Bone marrow (tissue), 2 donors: ENCODE measurements at places on chromosomes 7 and 10.

- no peak for DNase-seq
These were observed 144.3 kb downstream of the WNT2 start for GRCh38 chr7:117178600-117178999.

DNA sequence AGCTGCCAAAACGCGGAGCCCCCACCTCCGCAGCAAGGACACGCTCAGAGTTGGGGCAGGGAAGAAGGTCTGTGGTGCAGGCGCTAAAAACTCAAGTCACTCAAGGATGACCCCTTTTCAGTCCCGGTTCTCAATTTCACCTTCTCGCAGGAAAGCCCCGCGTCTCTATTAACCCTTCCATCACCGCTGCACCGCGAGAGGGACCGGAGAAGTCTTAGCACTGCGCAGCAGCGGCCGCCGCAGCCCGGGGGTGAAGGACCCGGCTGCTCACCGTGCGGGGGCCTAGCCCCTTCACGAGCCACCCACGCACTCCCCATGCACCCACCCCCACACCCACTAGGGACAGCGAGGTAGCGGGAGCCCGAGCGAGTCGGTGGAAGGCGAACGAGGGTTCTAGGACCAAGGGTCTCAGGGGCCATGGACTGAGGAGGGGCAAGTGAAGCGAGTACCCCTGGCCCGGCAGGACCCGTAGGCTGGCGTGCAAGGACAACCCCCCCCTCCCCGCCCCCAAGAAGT, 162.9 kb downstream of the SH3PXD2A start:
- no peak for DNase-seq

- no peak for DNase-seq
These were observed 20.1 kb downstream of the NOLC1 start for GRCh38 chr10:102172288-102172687.

DNA sequence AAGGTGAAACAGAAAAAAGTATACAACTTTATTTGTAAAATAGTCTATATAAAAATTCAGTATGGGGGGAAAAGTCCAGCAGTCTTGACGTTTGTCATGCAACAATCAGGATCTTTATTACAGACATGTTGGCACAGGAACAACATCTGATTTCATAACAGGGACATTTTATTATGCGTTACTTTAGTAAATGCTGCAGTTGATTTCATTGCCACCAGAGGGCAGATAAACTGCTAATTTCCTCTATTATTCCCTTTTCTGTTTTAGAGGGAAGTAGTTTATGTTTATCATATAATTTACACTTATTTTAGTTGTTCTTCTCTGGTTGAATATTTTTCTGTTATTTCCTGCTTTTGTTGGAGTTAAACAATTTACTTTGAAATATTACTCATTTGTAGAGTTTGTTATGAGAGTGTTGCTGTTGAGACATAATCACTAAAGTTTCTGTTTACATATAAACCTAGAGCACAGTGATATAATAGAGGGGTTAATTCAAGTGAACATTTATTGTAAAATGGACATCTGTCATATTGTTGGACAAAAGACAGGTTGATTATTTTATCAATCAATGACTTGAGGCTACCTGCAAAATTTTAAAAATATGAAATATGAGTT, 3.3 kb downstream of the PLXDC2 start:
- no peak for DNase-seq

DNA sequence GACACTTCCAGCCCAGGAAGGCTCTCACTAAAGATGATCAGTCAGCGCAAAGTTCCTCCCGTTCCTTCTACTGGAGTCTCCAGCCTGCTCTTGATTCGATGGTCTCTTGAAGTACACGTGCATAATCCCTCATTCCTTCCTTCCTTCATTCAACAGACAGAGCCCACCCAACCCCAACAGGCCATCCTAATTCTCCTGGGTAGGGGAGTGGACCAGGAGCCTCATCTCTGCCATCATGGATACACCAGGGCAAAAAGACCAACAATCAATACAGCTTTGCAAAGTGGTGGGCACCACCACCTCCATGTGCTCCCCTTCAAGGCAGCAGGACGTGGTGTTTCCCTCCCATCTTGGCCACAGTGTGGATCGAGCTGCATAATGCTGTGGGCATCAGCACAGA, 446.3 kb downstream of the GRID1 start:
- DNase-seq: no peak

DNA sequence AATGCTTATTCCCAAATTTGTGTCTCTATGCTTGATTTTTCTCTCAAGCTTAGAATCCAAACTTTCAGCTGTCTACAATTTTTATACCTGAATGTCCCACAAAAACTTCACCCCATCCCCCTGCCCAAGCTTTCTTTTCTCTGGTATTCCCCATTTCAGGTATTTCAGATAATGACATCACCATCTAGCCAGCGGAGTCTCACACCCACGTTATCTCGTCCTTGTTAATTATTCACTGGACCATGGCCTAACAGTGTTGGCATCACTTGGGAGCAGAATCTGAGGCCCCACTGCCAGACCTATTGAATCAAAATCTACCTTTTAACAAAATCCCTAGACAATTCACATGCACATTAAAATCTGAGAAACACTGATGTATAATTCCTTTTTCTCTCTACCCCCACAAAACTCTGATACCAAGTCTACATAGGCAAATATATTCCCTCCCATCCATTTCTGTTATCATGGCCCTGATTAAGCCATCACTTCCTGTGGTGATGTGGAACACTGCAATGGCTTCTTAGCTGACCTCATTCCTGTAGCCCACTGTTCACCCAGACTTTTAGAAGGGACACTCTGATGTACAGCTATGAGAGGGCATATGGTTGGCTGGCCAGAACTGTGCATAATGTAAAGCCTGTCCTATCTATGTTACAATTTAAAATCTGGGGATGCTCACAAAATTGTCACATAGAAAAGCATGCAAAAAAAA, 31.4 kb downstream of the ZNF438 start:
- DNase-seq: no peak

- no peak for DNase-seq
These were observed 2.7 kb downstream of the CHAT start for GRCh38 chr10:49616421-49617101.

DNA sequence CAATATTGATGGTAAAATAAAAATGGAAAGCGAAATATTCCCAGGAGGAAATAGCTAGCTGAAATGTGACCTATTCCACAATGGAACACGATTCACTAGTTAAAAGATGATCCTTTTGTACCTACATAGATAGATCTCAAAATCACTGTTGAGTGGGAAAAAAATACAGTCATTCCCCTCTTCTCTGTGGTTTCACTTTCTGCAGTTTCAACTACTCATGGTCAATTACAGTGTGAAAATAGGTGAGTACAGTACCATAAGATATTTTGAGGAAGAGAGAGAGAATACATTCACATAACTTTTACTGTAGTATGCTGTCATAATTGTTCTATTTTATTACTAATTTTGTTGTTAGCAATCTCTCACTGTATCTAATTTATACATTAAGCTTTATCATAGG, 56.0 kb upstream of the COL13A1 start:
- no peak for DNase-seq

DNA sequence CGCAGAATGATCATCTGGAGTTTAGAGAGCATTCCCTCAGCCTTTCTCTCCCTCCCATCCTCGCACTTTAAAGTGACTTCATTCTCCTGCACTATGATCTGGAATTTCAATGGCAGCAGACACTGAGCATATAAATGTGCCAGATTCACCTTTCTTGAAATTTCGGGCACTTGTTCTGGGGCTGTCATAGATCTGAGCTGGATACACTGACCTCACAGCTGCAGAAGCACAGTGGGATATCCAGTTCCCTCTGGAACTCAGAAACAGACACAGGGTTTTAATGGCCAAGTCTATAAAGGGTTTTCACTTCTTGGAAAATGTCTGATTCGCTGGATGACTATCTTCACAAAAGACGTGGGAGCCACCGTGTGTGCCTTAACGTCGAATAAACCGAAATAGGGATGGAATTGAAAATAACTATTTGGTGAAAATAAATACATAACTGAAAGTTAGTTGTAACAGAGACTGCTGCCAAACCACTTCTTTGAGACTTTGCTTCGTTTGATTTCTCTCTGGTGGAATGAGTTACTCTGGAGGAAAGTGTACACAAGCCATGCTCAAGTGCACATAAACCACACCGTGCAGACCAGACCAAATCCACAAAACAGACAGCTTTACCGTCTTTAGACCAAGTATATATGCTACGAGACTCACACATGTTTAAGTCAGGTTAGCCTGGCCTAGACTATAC, 126.1 kb downstream of the SVIL start:
- no peak for DNase-seq

- peak; percentile 13 for DNase-seq
These were observed 43.8 kb downstream of the ADAMTS14 start for GRCh38 chr10:70715853-70716795.

DNA sequence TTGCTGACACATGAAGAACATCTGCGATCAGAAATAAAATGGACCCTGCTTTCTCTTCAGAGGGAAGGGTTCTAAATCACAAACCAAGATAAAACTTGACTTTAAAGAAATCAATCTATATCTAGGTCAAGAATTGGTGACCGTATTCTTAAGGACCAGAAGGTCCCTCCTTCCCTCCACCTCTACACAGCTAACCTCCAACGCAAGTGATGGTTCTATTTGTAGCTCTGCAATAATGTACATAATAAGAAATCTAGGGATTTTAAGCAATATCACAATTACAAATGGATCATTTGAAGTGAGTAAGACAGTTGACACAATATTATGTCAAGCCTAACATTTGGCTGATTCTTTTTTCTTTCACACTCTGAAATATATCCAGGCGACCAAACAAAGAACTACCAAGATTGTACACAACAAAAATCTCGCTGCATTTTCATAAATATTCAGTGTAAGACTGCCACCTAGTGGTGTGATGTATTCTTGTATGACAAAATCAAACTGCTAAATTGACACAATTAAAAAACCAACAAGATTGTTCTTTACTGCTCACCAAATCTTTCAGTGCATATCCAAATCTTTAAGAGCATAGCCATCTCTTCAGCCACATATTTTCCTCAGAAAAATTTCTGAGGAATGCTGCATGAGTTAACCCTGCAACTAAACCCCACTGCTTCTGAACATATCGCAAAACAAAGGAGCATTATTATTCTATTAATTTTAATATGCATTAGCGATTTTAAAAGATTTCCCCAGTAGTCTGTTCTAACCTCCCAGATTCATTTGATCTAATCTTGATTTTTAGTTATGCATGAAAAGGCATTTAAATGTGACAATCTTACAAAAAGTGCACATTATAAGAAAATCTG, 44.5 kb downstream of the ICA1 start:
- DNase-seq: no peak

- no peak for DNase-seq
These were observed 9.2 kb downstream of the MICU1 start for GRCh38 chr10:72616716-72617115.

DNA sequence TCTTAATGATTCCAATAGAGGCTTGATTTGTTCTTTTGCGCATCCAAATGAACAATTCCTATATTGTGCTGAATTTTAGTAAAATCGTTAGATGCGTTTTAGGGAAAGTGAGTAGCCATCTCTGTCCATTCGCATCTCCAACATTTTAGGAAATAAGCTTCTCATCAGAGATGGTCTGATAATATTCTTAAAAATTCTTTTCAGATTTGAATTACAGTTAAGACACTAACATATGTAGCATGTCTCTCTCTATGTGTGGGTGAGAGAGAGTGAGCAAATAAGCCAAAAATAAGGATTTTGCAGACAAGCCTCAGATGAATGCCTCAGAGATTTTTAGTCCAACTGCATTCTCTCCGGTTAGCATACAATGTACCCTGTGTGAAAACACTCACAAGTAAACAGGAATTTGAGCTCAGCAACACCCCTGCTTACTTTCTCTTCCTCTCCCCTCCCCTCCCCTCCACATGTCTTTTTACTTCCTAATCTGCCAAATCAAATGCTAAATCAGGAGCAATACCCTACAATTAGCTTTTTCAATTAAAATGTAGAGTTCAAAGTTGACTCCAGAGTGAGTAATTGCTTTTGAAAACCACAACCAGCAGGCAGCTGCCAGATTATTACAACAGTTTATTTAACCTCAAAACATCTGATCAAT, 354.4 kb downstream of the CRPPA start:
- DNase-seq: no peak

DNA sequence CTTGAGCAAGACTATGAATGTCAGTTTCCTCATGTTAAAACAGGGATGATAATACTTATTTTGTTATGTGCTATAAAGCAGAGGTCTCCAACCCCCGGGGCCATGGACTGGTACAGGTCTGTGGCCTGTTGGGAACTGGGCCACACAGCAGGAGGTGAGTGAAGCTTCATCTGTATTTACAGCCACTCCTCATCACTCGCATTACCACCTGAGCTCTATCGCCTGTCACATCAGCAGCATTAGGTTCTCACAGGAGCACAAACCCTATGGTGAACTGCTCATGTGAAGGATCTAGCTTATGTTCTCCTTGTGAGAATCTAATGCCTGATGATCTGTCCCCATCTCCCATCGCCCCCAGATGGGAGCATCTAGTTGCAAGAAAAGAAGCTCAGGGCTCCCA, 365.3 kb upstream of the SMIM30 start:
- DNase-seq: no peak

DNA sequence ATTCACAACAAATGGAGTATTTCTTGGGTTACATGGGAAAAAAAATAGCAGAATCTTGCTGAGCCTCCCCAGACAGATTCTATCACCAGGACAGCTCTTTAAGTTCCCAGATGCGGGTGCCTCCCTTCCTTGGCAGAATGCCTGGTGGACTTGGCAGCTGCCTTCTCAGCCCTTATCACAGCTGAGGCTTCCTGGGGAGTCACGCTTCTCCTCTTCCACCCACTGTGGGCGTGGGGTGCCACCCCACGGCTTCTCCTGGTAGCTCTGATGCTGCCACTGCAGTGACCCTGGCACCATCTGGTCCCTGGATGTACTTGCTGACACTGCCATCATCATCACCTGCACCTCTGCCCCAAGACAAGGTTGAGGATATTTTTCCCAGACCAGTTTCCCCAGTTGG, 16.2 kb upstream of the NME8 start:
- DNase-seq: peak; percentile 91

GRCh38 chr10:131960631-131961046, 21.1 kb downstream of the BNIP3 start:
- no peak for DNase-seq

DNA sequence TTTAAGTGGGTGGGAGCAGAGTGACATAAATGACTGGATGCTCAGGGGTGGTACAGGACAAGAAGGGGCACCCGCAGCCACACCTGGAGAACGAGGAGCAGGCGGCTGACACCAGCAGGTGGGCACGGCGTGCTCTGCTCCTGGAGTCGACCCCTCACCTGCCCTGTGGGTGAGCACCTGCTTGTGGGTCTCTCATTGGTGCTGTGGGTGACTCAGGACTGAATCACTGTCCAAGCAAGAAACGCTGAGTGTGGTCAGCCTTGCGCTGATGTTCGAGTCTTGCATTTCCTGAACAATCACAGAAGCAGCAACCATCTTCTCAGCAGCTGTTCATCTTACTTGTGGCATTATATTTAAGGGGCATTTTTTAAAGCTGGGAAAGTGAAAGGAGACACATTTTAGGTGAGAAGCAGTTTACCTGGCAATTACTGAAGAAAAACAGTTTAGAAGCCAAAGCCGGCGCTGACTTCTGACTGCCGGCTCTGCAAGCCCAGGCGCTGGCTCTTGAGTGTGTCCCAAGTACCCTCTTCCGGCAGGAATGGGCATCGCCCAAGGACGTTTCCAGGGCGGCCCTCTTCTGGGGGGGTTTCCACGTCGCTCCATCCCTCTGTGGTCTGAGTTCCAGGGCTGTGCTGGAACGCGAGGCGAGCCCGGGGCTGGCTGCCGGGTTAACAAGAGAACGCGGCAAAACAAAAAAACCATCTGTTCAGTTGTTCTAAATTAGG, 145.2 kb upstream of the PFKP start:
- DNase-seq: no peak
